ENCODE measurements at places on chromosomes 7 and 10.

- H3K27ac ChIP-seq, result no peak overlapping the region
- no peaks in the 10 kb centered on the region for H3K36me3 ChIP-seq
- H3K27me3 ChIP-seq, result no peaks in the 10 kb centered on the region
- no peak for DNase-seq
These were observed 86.7 kb downstream of the ARHGAP22 start for GRCh38 chr10:48517911-48518811.

GRCh38 chr10:61765176-61766087 is 102.7 kb downstream of the CABCOCO1 start:
- DNase-seq, result no peak
- no peaks in the 10 kb centered on the region for H3K27me3 ChIP-seq
- no peak overlapping the region for H3K27ac ChIP-seq
- H3K4me1 ChIP-seq, result peaks cover 10% of the 10 kb centered on the region
- H3K36me3 ChIP-seq, result no peaks in the 10 kb centered on the region

GRCh38 chr10:60099998-60100747 is 193.8 kb upstream of the CCDC6 start:
- no peaks in the 10 kb centered on the region for H3K36me3 ChIP-seq
- no peaks in the 10 kb centered on the region for H3K4me1 ChIP-seq
- no peak overlapping the region for H3K27ac ChIP-seq
- no peak overlapping the region for H3K4me3 ChIP-seq
- peak; percentile 19 for DNase-seq

GRCh38 chr10:63487990-63488389 is 22.2 kb upstream of the JMJD1C start:
- no peaks in the 10 kb centered on the region for H3K36me3 ChIP-seq
- no peak overlapping the region for H3K27ac ChIP-seq
- peaks cover 23% of the 10 kb centered on the region for H3K4me1 ChIP-seq
- no peak overlapping the region for H3K4me3 ChIP-seq
- H3K27me3 ChIP-seq, result no peaks in the 10 kb centered on the region

DNA sequence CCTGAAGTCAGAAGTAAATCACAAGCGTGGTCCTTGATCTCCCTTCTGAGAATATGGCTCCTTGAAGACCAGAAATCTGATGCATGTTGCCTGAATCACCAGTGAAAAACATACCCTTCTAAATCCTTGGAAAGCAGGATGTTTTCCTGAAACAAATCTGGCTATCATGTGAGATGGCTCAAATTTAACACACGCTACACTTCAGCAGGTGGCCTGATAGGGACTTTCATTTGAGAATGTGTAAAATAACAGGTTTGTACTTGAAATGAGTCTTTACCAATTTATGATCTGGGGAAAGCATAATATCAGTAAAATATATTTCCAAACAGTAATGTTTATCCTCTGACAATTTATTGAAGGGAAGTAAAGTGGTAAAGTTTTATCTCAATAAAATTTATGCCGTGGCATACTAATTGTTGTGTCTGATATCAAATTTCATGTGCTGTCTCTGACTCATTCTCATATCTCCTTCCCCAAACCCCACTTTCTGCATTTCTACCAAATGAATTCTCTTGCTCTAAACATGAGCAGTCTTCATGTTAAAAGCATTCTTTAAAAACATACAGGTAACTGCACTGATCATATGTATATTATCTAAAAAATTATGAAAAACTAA is 17.4 kb downstream of the CYP3A4 start:
- H3K4me1 ChIP-seq, result no peaks in the 10 kb centered on the region
- no peaks in the 10 kb centered on the region for H3K27me3 ChIP-seq
- no peak overlapping the region for H3K27ac ChIP-seq
- no peaks in the 10 kb centered on the region for H3K36me3 ChIP-seq

GRCh38 chr10:119693262-119693957 is 32.4 kb upstream of the INPP5F start:
- no peaks in the 10 kb centered on the region for H3K27me3 ChIP-seq
- H3K27ac ChIP-seq, result no peak overlapping the region
- H3K4me3 ChIP-seq, result no peak overlapping the region
- DNase-seq, result no peak
- no peaks in the 10 kb centered on the region for H3K36me3 ChIP-seq
- H3K4me1 ChIP-seq, result no peaks in the 10 kb centered on the region

DNA sequence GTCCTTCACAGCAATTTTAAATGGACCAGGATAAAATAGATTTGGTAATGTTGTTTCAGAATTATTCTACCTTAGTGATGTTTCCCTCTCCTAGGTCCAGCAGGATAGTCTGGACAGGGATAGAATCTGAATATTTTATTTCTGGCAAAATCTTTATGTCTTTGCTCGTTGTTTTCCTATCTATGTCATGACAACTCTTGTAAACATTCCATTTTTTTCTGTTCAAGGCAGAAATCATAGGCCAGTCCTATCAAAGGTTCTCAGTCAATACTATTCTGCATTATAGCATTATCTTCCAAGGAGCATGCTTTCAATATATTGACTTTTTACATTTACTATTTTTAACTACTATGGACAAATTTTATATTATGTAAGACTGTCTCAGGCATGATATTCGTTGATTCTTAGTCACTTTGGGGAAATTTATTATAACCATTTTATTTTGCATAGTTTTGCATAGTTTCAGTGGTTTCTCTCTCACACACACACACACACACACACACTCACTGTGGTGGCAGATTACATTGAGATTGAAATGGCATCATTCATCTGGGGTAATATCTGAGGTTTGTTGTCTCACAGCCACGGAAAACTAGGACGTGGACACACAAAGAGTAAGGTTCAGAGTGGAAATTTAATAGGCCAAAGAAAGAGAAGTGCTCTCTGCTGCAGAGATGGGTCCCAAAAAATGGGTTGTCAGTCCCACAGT is 17.2 kb downstream of the TAS2R60 start:
- no peaks in the 10 kb centered on the region for H3K36me3 ChIP-seq
- no peaks in the 10 kb centered on the region for H3K27me3 ChIP-seq
- no peak overlapping the region for H3K4me3 ChIP-seq
- H3K27ac ChIP-seq, result no peak overlapping the region

DNA sequence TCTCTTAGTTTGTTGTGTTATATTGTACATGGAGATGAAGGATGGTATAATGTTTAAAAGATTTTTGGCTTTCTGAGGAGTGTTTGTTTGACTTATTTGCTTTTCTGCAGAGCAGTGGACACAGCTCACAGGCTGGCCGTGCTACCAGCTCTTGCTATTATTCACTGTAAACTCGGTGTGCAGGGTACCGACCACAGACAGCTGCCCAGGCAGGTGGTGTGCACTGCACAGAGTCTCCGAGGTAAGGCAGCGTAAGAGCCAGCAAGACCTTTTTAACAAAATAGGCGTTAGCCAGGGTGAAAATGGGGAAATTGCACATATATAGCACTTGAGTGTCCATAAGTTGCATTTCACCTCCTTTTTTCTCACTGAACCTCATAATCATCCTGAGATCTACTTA is 438.0 kb downstream of the CNTNAP2 start:
- H3K27me3 ChIP-seq, result no peaks in the 10 kb centered on the region
- H3K4me3 ChIP-seq, result no peak overlapping the region
- no peaks in the 10 kb centered on the region for H3K4me1 ChIP-seq
- no peaks in the 10 kb centered on the region for H3K36me3 ChIP-seq
- no peak overlapping the region for H3K27ac ChIP-seq
- DNase-seq, result no peak

DNA sequence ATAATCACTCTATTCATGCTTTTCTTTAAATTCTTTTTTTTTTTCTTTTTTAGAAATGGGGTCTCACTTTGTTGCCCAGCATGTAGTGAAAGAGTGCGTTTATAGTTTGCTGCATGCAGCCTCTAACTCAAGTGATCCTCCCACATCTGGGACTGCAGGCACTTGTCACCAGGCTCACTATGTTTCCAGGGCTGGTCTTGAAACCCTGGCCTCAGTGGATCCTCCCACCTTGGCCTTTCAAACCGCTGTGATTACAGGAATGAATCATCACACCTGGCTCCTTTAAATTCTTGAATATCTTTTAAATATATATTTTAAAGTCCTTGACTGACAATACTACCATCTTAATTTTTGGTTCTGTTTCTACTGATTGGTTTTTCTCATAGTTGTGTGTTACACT is 591.6 kb upstream of the KCND2 start:
- no peaks in the 10 kb centered on the region for H3K4me1 ChIP-seq
- no peaks in the 10 kb centered on the region for H3K27me3 ChIP-seq
- DNase-seq, result no peak
- no peaks in the 10 kb centered on the region for H3K36me3 ChIP-seq

DNA sequence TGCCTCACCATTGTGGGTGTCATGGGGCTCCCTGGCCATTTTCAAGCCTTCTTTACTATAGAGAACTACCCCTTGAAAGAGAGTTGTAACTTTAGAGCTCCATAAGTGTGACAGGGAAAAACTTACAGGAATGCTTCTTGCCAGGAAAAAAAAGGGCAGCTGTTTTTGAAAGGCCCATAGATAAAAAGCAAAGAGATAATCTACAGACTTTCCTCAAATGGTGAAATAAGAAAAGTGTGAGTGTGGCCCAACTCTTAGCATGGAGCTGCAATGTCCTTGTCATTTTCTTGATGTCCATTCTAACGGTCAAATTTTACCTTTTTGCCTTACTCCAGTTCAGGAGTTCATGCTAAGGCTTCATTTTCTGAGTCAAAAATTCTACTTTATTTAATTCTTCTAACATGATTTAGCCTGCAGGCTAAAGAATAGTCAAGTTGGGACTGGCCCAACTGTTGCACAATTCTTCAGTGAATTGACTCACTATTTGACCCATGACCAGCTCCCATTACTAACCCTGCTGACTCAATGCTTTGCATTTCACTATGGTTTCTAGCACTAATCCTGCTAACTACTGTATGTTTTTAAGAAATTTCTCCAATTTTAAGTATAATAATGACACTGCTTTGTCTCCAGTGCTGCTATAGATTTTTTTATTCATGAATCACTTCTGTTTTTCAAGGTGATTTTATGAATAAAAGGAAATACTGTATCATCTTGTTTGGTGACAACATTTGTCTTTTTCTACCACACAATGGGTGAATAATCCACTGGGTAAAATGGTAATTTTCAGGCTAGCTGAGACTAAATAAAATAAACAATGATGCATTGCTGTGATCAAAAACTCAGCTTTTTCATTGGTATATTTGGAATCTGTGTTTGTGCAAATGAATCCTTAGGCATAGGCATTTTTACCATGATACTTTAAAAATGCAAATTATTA is 41.4 kb upstream of the SGCE start:
- no peak overlapping the region for H3K27ac ChIP-seq
- H3K4me3 ChIP-seq, result no peak overlapping the region
- no peaks in the 10 kb centered on the region for H3K36me3 ChIP-seq
- H3K4me1 ChIP-seq, result peaks cover 13% of the 10 kb centered on the region
- no peaks in the 10 kb centered on the region for H3K27me3 ChIP-seq

GRCh38 chr10:17851611-17852010 is 42.5 kb downstream of the MRC1 start:
- no peak overlapping the region for H3K4me3 ChIP-seq
- no peaks in the 10 kb centered on the region for H3K36me3 ChIP-seq
- DNase-seq, result no peak
- H3K27ac ChIP-seq, result no peak overlapping the region
- no peaks in the 10 kb centered on the region for H3K4me1 ChIP-seq

DNA sequence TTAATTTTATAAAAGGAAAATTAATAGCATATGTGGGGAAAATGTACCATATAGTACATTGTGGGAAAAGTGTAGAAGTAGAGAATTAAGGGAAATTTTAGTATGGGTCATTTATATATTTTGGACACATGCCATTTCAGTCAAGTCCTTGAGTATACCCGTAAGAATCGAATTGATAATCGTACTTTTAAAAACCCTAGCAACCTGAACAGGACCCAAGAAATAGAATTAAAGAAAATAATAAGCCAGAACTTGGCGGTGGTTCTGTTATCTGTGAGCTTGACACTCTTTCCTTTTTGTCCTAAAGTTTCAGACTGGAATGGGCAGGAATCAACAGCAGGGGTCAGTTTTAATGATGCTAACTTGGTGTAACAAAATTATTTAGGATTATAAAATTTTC is 221.0 kb downstream of the CDK14 start:
- no peak overlapping the region for H3K4me3 ChIP-seq
- no peaks in the 10 kb centered on the region for H3K27me3 ChIP-seq

DNA sequence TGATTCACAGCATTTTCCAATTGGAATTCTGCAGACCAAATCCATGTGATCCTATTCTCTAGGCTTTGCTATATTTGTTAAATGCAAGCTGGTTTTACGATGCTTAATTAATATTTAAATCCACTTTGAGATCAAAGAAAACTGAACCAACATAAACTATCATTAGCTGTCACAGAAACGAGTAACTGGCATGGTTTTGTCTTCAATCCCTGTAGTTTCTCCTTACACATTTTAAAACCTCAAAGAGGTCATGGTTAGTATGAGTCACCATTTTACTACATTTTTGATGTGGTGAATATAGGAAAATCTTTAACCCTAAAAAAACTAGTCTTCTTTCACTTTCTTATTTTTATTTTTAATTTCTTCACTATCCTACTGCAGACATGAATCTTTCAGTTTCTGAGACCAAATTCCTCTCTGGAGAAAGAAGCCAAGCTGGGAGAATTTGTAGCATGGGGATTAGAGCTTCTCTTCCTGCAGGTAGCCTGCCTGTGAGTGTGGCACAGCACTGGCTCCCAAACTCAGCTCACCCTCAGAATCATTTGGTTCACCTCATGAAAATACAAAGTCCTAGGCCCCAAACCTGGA is 8.7 kb upstream of the LIPM start:
- no peak for DNase-seq
- H3K4me1 ChIP-seq, result no peaks in the 10 kb centered on the region
- H3K4me3 ChIP-seq, result no peak overlapping the region
- H3K27ac ChIP-seq, result no peak overlapping the region
- H3K36me3 ChIP-seq, result no peaks in the 10 kb centered on the region
- no peaks in the 10 kb centered on the region for H3K27me3 ChIP-seq

DNA sequence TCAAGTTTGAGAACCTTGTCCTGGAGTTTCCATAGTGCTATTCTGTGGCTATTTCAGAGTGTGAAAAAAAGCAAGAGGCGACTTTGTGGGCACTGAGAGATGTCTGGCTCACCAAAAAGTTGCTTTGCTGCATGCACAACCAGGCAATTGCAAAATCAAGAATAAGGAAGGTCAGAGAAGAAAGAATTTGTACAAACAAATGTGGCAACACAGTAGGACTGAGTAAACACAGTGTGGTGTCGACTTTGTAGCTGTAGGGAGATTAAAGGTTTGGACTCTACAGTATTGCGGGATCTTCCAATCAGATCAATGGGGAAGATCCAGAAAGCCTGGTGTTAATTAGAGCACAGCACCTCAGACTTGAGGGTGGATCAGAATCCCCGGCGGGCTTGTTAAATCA is 88.1 kb upstream of the PLPP4 start:
- no peaks in the 10 kb centered on the region for H3K27me3 ChIP-seq
- H3K36me3 ChIP-seq, result no peaks in the 10 kb centered on the region
- no peak for DNase-seq
- H3K4me1 ChIP-seq, result no peaks in the 10 kb centered on the region

- no peak for DNase-seq
- no peak overlapping the region for H3K27ac ChIP-seq
- no peaks in the 10 kb centered on the region for H3K27me3 ChIP-seq
- H3K4me1 ChIP-seq, result peaks cover 21% of the 10 kb centered on the region
- no peak overlapping the region for H3K4me3 ChIP-seq
- H3K36me3 ChIP-seq, result no peaks in the 10 kb centered on the region
These were observed 26.1 kb upstream of the ADD3 start for GRCh38 chr10:109981650-109982049.

GRCh38 chr7:142439739-142440138 is 181.9 kb upstream of the PRSS58 start:
- no peaks in the 10 kb centered on the region for H3K36me3 ChIP-seq
- H3K27ac ChIP-seq, result no peak overlapping the region
- no peak overlapping the region for H3K4me3 ChIP-seq
